ENCODE measurements at places on chromosomes 12 and 14.

DNA sequence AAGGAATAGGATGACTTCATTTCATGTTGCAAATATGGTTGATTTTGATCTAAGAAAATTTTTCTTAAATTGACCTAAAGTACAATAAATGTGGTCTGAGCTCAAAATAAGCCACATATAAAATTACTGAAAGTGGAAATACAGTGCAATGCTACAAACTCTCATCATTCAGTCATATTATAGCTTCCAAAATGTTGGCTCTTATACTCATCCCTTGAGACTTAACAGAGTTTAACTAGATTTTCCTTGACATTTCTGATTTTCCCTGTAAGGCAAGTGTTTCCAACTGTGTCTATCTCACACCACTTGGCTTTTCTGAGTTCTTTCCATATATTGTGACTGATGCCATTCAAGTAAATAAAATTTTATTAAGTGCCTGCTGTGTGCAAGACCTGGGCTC lies 123.7 kb upstream of the NTF3 start:
- DNase-seq: no peak

- DNase-seq: no peak
Measured at GRCh38 chr14:67331368-67332125, 28.1 kb downstream of the ATP6V1D start.

- DNase-seq: no peak
Measured at GRCh38 chr14:88281447-88281846, 41.6 kb downstream of the KCNK10 start.

GRCh38 chr12:132275110-132275531 lies 54.3 kb downstream of the GALNT9 start:
- no peak for DNase-seq

GRCh38 chr12:113660936-113661335 lies 189.3 kb upstream of the LHX5 start:
- no peak for DNase-seq

GRCh38 chr14:106808458-106808857 lies 1282.1 kb downstream of the TMEM121 start:
- DNase-seq: no peak

DNA sequence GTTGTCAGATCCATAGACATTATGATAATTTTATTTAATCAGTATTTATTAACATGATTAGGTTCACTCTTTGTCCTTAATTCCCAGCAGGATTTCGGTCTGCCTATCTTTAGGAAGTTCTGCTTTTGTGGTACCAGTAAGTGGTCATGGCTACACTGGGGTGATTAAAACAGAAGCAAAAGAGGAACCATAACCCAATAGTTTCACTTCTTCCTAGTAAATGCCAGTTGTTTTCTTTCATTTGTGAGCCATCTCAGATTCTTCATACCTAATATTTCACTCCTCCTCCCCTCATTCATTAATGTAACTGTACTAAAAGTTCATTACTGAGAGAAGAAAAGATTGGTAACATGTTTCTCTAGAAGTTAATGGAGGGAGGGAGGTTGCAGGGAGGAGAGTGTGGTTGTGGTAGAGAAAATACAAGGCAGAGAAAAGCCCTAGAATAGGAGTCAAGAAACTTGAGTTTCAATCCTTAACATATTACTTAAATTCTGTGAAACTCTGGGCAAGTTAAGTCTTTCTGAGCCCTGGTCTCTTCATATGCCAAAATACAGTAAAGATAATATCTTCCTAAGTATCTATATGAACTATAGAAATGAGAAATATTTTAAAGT lies 101.2 kb downstream of the PEBP1 start:
- no peak for DNase-seq

DNA sequence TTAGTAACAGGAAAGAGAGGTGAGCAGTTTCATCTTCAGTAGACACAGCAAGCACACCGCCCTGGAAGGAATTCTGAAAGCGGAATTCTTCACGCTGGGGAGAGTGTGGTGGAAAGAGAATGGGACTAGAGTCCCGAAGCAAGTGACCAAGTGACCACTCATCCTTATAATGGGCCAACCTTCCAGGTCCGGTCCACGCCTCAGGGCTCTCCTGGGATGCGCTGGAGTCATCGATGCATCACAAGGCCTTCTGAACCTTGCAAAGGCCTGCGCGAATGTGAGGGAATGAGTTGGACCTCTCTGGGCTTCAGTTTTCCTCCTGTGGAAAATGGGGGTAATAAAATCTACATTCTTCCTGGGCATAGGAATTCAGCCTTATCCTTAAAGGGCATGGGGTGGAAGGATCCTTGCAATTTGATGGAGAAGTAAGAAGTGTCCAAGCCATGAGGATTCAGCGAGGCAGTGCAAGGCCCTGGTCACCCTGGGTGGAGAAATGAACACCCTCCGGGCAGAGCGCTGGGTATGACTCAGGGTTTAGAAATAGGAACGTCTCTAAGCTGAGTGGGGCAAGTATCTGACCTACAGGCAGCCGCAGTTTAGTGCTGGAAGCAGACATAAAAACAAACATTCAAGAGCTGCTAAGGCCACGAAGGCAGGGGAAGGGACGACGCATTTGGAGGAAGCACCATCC lies 97.7 kb downstream of the SETD3 start:
- DNase-seq: no peak

DNA sequence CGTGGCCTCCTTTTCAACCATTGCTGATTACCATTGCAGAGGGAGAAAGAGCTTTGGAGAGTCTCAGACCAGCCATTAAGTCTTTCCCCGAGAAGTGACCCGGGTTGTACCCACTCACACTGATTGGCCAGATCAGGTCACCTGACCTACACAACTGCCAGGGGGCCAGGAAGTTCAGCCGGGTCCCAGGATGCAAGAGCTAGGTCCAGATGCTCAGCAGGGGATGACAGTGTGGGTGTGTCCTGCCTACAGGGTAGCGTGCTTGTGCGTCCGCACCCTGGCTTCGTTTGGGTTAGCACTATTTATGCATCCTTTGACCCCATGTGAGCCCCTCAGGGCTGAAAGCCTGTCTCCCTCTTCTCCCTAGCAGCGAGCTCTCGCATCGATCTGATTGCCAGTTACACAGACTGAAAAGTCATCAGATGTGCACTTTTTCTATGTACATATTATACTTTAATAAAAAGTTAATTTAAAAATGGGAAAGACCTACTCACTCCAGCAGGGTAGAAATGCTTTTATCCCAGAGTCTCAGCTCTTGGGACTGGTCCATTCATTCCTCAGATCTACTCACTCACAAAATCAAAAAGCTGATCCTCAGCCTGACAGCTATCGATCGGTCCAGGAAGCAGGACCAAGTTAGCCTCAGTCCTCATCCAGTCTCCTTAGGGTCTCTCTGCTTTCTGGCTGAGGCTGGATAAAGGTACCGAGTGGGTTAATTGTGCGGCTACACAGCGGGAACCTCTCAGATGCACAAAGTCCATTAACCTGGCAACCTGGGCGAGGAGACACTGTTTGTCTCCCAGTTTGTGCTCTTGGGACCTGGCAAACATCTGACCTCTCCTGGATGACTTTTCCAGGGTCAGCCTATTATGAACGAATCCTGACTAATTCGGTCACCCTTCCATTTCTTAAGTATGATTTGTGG lies 68.0 kb downstream of the SERPINA3 start:
- no peak for DNase-seq
